T-helper 17 cell (primary cell): ENCODE measurements at places on chromosomes 7 and 10.

DNA sequence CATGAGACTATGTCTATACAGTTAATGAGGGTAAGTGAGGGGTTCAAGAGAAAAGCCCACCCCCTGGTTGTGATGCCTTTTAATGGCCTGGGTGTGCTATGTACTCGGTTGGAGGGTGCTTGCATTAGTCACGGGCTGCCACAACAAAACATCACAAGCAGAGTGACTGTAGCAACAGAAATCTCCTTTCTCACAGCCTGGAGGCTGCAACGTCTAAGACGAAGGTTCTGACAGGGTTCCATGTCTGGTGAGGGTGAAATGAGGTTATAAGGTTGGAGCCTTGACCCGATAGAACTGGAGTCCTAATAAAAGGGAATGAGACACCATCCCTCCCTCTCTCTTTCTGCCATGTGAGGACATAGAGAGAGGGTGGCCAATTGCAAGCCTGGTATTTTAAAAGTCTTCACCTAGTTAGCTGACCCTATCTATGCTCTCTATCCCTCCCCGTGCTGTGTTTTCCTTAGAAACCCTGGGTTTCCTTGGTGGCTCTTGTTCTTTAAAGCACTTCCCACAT is 126.0 kb upstream of the GDF10 start:
- DNase-seq = no peak

DNA sequence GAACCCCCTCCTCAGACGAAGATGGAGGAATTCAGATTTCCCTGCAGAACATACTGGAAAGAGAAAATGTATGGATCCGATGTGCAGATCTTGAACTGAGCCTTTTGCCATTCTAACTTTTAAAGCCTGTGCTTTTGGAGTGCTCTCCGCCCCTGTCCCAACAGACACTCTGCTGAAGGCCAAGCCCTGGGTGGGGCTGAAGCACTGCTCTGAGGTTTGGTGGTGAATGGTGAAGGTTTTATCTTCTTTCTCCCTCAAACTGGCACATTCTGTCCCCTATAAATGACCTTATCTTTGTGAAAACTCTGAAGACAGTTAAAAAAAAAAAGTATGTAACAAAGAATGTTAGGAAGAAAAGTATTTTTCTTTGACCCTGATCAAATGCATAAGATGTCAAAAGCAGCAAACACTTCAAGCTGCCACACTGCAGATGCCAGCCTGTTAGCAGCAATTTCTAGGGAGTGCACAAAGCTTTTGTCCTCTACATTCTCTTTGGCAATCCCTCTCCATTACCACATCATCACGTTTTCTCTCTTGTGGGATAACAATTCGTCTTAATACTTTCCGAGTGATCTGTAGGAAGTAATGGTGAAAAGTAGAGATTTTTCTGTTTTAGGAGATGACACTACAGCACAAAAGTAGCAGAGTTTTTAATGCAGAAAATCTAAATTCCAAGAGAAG is 137.3 kb upstream of the CCDC6 start:
- no peak for DNase-seq

DNA sequence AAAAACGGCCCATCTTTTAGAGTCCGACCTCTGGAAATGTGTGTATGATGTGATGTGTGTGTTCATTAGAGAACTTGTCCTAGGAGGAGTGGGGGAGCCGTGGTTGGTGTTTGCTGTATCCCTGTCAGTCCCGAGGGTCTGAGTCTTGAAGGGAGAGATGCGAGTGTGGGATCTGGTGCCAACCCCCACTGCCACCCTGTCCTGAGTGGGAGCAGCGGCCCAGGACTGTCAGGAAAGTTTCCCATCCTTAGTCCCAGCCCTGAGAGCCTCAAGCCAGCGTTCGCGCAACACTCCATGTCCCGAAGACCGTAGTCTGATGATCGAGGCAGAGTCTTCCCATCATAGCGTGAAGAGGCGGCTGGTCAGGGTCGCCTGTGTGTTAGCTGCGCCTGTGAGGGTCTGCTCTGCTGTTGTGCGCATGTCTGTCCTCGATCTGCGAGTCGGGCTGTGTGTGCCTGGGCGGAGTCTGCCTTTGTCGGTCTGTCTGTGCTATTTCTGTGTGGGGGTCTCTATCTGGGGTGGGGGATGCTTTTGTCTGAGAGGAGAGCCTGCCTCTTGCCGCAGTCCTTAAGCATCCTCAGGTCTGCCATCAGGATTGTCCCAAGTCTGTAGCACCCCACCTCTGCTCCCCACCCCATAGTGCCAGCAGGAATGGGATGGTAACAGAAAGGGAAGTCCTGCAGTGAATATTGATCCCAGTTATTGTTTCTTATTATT is 514 bp upstream of the CHAT start:
- no peak for DNase-seq

GRCh38 chr10:124827474-124827873 is 25.9 kb downstream of the ABRAXAS2 start:
- no peak for DNase-seq

GRCh38 chr7:105354383-105354782 is 34.3 kb downstream of the SRPK2 start:
- DNase-seq = no peak

DNA sequence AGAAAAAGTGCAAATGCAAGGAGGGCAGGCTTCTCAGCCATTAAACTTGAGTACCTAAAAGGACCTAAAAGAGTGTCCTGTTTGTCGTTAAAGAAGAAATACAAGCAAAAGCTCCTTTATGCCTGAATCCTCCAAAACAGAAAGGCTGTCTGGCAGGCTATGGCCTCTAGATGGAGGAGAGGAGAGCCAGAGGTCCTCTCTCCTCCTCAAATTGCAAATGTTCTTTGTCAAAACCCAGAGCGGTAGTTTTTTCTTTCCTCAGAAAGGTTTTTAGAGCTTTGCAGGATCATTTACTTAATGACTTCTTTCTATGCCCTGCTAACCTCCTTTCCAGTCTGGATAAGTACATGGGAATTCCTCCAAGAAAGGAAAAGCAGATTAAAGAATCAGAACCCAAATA is 1.9 kb upstream of the SORCS1 start:
- no peak for DNase-seq

DNA sequence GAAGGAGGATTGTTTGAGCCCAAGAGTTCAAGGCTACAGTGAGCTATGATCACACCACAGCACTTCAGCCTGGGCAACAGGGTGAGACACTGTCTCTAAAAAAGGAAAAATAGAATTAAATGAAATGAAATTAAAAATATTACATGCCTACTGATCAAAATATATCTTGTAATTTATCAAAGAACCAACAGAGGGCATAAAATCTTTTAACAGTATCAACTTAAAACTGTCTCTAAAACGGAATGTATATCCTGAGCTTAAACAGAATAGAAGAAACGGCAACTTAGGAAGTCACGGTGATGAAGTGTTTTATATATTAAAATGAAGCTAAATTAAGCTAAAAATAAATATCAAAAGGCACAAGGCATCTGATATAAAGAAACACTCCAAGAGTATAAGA is 78.8 kb downstream of the MTPAP start:
- DNase-seq = no peak

DNA sequence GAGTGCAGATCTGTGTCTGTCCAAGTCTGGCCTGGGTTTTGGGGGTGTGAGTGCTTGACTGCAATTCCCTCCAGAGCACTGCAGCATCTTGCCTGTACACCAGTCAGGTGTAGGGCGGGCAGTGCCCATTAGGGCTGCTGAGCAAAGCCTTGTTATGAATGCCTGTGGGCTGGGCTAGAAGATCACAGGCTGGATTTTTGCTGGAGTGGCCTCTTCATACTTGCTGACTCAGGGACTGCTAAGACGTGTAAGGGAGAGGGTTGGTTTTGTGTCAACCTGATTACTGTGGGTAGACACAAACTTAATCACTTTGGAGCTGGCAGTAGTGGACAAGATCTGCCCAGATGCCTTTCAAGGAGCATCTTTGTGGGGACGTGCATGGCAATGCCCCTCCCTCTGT is 29.6 kb downstream of the DMBT1 start:
- no peak for DNase-seq

DNA sequence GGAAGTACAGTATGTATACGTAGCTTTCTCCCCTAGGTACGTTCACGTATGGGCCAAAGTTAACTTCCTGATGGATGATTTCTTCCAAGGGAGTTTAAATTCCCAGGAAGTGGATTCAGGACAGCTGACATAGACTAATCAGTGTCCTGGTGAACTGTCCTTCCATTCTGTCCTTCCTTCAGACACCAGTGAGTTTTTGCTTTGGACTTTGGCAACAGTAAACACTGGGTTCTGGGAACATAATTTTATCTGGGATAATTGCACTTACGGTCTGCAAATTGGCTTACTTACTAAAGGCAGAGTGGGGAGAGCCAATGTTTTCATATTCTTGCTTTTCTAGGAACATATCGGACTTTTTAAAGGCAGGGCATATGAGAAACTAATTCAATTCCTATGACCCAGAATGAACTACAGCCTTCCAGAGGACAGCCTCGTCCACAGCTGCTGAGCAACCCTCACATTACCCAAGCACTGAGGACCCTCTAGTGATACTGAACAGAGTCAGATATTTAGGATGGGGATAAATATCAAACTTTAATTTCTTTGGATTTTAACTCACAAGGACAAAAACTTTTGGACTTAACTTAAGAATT is 97.9 kb downstream of the RAB18 start:
- no peak for DNase-seq

DNA sequence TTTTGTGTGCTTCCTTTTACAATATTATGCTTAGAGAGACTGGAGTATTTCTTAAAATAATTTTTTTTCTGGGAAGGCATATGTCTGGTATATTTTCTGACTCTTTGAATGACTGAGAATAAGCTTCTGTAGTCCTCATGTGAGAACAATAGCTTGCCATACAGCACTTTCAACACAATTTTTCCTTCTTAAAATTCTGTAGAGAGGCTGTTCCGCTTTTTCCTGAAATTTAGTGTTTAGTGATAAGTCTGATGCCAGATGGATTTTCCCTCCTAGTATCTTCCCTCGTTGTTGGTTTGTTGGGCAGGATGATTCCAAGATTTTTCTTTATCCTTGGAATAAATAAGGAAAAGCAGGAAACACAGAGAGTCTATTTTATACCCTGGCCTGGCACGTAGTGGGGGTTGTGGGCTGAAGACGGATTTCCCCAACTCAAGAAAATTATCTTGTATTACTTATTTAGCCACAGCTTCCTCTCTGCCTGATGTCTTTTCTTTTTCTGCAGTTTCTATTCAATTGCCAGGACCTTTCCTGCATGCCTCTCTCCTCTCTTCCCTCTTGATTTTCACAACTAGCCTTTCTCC is 111.2 kb downstream of the AOAH start:
- DNase-seq = no peak

DNA sequence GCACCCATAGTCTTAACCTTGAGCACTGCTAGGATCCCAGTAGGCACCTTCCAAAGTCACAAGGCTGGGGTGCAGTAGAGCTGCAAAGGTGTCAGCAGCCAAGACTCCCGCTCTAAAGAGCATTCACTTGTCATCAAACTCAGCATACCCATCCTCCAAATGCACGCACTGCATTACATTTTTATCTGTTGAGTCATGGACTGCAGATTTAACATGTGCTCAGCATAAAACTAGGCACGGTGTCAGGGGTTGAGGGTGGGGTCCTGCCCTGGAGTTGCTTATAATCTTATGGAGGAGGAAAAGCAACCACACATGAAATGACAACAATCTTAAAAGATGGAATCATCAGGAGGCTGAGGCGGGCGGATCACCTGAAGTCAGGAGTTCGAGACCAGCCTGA is 102.6 kb downstream of the PARP12 start:
- no peak for DNase-seq

- no peak for DNase-seq
These were observed 2.2 kb upstream of the CCNJ start for GRCh38 chr10:96041146-96041545.

DNA sequence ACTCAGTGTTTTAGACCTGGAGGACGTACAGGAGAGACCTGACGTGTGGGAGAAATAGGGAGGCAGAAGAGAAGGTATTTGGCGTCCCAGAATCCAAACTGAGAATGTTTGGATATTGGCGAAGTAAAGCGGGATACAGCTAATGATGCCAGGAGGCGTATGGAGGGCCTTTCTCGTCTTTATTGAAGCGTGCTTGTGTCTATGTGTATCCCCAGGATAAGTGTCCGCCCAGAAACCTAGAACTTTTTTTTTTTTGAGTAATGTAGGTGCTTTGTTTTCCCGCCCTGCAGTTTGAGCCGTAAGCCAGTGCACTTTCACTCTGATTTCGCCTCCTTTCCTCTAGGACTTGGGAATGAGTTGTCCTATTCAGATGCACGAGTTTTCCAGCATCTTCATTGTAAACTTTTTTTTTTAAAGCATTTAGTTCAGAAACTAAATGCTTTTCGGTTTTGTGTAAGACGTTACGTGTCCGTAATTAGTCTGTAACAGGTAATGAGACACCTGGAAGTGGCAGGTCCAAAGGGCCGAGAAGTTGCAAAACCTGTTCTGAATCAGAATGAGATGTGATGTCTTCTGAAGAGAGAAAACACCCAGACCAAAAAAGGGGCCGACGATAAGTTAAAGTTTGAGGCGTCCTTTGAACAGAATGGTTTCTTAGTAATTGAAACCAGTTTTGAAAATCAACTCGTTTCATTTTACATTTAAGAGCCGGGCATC is 746 bp downstream of the ARL5B start:
- no peak for DNase-seq

- DNase-seq = no peak
These were observed 80.1 kb upstream of the LRRN3 start for GRCh38 chr7:111010798-111011197.

DNA sequence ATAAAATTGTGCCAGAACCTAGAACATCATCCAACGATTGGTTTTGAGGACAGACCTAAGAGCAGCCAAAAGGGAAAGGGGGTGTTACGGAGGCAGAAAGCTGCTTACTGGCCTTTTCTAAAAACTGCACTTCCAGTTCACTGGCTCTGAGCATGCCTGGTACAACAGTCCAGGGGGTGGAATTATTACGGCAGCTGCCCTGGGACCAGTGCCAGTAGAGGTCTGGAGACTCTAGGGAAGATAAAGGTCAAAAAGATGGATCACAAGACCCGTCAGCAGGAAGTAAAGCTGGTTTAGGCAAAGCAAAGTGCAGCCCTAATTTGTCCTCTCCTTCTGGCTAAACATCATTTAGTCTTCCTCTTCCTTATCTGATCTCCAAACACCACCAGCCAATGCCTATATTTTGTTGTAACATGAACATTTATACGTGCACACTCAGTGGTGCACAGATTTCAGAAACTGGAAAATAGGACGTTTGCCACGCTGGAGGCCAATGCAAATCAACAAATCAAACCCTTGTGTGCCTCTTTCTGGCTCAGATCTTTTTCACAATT is 216.4 kb upstream of the DPP6 start:
- DNase-seq = no peak

- DNase-seq = no peak
These were observed 197.6 kb downstream of the WDR37 start for GRCh38 chr10:1253523-1254353.

DNA sequence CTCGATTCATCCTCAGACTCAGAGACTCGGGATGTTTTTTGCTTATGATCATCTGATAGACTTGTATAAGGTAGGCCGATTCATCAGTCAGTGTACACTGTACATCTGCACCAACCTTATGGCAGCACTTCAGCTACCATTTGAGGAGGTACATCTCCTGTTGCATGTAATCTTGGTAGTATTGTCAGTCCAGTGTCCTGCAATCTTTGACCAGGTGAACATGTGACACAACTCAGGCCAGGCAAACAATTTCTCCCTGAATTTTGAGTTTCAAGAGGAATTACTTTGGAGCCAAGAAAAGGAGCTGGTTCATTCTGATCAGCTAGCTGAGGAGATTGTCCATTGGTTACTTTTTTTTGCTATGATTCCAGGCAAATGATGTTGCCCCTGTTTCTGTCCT is 19.7 kb upstream of the WASL start:
- no peak for DNase-seq
